Stimulated activated CD8-positive, alpha-beta memory T cell treated with anti-CD3 and anti-CD28 coated beads, Interleukin-15, amount 100 ng/mL, for 24 hours (primary cell): ENCODE measurements at places on chromosomes 7 and 10.

DNA sequence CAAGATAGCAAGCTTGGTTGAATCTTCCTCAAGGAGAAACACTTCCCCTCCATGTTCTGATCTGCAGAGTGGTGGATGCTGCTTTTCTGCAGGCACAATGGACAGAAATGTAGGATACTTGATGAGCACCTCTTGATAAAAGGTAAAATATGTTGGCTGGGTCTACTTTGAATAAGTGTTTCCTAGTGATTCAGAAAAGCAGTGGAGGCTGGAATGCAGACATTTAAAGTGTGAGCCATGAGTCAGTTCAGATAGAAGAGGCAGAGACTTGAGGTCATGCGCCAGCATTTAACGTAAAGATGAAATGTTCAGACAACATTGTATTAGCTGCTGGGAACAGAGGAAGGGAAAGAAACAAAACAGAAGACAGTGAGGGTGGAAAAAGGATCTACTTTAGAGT is 403.1 kb downstream of the ADRA2A start:
- DNase-seq = no peak

DNA sequence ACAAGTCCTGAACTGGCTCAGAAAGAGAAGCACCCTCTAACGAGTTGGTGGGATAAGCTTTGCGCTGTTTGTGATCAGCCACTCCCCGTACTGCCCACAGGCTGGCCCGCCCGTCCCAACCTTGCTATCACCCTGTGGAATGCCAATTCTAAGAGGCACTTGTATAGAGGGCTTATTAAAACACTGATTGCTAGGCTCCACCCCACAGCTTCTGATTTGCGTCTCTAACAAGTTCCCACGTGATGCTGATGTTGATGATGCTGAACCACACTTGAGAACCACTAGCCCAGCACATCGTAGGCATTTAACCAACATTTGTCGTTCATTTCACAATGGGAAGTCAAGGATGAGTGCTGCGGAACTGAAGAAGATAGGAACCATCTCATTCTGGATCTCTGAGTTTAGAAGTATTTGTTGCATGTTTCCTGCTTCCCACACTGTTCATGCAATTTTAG is 12.7 kb upstream of the GSAP start:
- DNase-seq = no peak

GRCh38 chr7:45708046-45708950 is 134.1 kb downstream of the ADCY1 start:
- DNase-seq = no peak

DNA sequence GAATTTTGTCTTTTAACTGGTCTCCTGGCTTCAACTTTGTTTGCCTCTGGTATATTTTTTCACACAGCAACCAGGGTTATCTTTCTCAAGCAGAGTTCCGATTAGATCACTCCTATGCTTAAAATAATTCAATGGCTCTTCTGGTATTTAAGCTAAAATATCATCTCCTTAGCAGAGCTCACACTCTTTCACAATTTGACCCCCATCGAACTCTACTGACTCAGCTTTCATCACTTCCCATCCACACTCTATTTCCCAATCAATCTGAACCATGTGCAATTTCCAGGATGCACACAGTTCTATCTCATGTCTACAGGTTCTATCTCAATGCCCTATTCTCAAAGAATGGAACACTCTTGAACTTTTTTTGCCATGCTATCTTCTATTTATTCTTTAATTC is 809.5 kb downstream of the GRID1 start:
- no peak for DNase-seq

DNA sequence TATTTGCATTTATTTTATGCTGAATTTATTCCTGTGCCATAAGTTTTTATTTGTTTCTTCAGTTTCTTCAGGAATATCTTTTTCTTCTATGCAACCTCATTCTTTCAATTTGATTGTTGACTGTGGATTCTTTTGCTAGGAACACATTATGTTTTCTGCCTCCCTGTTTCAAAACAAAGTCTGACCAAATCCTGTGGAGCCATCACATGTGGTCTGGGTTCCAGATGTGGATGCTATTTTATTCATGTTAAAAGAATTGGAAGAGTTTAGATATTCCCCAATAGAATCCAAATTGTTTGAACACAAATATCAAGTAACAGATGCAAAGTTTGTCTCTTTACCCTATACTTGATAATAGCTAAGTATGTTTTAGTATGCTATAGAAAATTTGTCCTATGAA is 56.8 kb upstream of the LRRC17 start:
- no peak for DNase-seq

DNA sequence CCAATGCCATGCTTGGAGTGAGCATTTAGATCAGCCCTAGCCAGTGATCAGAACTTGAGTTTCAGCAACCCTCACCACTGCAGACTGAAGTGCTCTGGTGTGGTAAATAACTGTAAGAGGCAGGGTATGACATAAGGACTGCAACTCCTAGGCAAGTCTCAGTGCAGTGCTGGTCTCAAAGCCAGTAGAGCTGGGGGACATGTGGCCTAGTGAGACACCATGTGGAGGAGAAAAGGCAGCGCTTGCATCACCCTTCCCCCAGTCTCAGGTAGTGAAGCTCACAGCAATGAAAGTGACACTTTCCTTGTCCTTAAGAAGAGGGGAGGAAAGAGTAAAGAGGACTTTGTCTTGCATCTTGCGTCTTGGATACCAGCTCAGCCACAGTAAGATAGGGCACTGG is 386.8 kb upstream of the POT1 start:
- DNase-seq = no peak

- DNase-seq = no peak
Measured at GRCh38 chr10:62133618-62134017, 135.0 kb downstream of the RTKN2 start.

DNA sequence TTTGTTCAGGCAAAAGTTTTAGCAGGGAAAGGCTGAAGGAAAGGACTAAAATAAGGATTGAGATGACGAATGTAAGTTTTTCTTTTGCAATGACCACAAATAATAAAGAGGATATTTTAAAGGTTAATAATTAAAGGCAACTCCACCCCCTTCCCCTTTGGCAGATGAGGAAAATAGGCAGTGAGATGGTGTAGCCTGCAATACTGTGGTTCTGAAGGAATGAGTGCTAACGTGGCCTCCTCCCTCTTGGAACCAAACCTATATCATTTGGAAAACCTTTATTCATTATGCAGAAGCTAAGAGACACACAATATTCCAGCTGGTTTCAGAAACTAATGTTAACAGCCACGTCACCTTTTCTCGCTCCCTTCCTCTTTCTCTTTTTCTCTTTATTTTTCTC is 70.9 kb upstream of the COL1A2 start:
- no peak for DNase-seq

- no peak for DNase-seq
Measured at GRCh38 chr10:3588816-3589215, 196.2 kb downstream of the KLF6 start.

- no peak for DNase-seq
Measured at GRCh38 chr10:81251457-81252115, 623.4 kb upstream of the NRG3 start.

DNA sequence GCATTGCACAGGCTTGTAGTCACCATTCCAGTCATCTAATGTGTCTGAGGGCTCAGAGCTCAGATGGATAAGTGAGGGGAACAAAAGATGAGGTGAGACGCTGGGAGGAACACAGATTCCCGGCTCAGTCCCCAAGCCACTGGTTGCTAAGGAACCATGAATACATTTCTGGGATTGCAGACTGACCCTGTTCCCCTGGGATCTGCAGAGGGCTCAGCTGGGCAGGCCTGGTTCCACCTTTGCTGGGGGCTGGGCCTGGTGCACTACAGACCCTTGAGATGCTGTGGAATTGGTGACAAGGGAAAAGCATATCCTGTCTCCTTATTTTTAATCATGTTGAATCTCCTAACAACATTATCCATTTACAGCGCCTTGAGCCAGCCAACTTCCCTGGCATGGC is 19.2 kb downstream of the ELFN1 start:
- DNase-seq = no peak

GRCh38 chr10:13310518-13311176 is 10.8 kb upstream of the PHYH start:
- no peak for DNase-seq

GRCh38 chr7:20776942-20777341 is 9.7 kb downstream of the SP8 start:
- DNase-seq = no peak

DNA sequence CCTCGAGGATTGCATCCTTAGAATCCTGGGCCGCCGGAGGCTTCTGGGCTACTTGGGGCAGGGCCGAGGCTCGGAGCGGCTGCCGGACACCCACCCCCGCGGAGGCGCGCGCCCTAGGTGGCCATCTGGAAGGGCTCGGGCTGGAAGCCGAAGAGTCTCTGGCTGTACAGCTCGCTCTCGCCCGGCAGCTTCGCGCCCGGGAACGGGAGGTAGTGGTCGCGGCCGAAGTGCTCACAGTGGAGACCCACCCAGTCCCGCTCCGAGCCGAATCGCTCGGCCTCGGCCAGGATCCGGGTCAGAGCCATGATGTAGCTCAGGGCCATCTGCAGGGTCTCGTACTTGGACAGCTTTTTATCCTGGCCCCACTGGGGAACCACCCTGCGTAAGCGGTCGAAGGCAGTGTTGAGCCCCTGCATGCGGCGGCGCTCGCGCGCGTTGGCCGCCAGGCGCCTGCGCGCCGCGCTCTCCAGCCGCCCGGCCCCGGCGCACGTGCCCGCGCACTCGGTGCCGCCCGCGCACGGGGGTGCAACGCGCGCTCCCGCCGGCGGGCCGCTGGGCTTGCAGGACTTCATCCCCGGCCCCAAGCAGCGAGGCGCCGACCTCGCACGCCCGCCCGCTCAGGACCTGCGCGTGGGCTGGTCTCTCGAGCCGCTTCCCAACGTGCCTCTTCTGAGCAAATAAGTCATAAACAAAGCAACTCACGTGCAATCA is 652 bp downstream of the ATOH7 start:
- DNase-seq = peak; percentile 23

- DNase-seq = no peak
Measured at GRCh38 chr7:87359366-87359765, 13.9 kb downstream of the CROT start.

DNA sequence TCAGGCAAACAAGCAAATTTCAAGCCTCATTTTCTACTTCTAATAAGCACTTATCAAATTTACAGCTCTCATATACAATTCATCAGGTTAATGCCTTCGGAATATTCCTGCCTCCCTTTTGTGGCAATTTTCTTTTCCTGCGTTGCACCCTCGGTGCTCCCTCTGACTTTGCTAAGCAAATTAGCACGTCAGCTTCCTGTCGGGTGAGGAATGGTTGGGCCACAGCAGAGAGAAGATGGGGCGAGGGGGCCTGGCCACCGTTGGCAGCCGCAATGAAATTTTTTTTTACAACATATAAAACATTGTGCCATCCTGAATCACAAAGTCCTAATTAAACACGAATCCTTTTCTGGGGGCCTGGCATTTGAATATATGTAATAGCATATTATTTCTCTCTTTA is 28.1 kb downstream of the ELFN1 start:
- no peak for DNase-seq
